ENCODE measurements at places on chromosomes 7 and 10.

GRCh38 chr7:132276976-132277725 is 299.1 kb downstream of the PLXNA4 start:
- DNase-seq: no peak

- no peak for DNase-seq
Measured at GRCh38 chr7:26420422-26421019, 128.9 kb downstream of the SNX10 start.

DNA sequence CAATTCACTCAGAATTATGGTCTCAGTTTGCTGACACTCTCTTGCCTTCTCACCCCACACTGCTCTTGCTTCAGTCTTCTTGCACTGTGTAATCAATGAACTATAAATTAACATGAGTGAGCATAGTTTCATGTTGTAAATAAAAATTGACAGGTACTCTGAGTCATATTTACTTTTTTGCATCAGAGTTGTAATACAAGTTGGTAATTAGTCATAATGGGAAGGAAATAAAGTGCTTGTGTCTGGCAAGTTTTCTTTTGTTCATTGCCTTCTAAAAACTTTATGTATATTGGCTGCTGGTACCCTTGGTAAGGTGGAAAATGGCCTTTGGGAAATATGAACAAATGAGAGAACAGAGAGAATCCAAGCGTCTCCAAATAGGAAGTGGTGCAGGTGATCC is 169.3 kb upstream of the MAGI2 start:
- no peak for DNase-seq

DNA sequence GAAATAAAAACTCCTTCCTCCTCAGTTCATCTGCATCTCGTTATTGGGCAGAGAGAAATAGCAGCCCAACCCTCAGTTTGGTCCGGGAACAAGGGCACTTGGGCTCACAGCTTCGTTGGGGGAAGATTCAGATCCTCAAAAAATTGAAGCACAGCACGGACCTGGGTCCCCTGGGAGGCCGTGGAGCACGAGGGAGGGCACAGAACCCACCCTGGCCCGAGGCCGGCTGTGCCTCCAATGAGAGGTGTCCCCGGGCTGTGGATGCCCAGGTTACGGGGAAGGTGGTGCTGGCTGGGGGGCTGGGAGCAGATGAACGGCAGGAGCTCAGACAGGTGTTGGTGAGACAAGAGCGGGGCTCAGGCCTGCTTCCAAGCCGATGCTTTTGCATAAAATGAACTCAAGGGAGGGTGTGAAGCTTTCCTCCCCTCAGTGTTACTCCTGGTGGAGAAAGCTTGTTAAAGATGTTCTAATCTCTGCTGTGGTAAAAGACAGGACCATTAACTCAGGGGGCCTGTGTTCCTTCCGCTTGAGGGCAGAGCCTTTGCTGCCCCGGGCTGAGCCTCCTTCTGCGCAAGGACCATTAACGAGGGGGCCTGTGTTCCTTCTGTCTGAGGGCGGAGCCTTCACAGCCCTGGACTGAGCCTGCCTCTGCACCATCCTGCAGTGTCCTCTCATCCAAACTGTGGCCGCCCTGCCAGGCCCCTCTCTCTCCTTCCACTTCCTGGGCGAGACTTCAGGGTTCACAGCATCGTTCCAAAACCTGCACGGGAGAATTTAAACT is 302.2 kb downstream of the ADARB2 start:
- DNase-seq: no peak

GRCh38 chr7:18458830-18459229 is 36.7 kb upstream of the HDAC9 start:
- DNase-seq: no peak

DNA sequence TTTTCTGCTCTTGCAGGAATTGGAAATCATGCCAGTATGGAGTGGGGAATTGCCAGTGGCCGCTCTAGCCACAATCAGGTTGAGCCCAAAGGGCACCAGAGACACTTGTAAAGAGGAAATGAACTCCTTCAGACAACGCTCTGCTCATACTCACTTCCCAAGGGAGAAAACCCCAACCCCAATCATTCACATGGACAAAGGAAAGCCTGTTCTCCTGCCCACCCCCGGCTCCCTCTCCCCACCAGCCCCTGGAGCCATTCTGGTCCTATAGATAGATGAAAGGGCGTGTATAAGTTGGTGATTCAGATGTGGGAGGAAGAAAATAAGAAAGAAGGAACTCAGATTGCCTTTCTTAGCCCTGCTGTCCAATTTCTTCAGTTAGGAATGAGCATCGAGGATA is 57.4 kb downstream of the GFRA1 start:
- no peak for DNase-seq

DNA sequence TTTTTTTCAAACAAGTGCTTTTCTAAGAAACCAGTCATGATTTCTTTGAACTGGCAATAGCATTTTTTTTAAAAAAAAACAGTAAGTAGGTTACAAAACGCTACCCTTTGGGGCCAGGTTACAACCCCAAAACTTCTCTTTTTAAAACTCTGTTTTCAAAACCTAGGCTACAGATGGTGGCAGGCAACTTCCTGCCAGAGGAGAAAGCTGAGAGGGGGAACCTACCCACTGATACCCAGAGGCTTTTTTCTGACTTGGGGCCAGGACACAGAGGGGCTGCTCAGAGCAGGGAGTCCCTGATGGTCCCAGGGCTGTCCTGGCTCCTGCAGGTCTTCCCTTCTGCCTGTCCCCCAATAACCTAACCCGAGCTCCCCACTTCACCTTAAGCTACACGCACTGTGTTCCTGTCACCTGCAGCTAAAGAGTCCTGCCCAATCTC is 6.9 kb downstream of the STN1 start:
- DNase-seq: peak; percentile 8

DNA sequence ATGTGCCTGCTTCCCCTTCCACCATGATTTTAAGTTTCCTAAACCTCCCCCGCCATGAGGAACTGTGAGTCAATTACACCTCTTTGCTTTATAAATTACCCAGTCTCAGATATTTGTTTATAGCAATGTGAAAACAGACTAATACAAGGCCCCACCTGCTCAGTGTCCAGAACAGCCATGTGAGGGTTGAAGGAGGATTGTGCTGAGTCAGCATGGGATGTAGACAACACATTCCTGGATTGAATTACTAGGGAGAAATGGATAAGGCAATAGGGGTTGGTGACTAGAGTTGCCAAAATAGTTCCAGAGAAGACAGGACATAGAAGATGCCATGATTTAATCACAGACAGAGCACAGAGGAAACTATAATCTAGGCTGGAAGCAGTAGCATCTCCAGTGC is 270.3 kb downstream of the GFRA1 start:
- no peak for DNase-seq

- no peak for DNase-seq
Measured at GRCh38 chr7:143049362-143049761, 2.8 kb upstream of the OR6V1 start.

GRCh38 chr7:151601521-151602305 is 82.0 kb upstream of the RHEB start:
- no peak for DNase-seq

GRCh38 chr10:113169853-113170460 is 219.9 kb downstream of the TCF7L2 start:
- no peak for DNase-seq

DNA sequence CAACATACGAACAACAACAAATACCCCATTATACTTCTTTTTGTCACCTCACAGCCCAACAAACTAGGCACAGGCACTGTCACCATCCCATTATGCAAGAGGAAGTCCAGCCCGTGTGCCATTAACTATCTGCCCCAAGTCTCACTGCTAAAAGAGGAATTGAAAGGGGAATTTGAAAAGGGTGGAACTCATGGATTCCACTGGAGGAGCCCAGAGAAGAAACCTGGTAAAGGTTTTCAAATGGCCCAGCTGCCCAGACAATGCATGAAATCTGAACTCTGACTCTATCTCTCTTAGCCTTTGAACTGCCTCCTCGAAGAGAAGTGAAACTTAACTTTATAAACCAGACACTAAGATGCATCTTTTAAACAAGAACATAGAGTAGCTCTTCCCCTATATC is 130.0 kb downstream of the PLXNA4 start:
- DNase-seq: no peak

- DNase-seq: peak; percentile 24
Measured at GRCh38 chr7:75740846-75741497, 2.2 kb upstream of the HIP1 start.

DNA sequence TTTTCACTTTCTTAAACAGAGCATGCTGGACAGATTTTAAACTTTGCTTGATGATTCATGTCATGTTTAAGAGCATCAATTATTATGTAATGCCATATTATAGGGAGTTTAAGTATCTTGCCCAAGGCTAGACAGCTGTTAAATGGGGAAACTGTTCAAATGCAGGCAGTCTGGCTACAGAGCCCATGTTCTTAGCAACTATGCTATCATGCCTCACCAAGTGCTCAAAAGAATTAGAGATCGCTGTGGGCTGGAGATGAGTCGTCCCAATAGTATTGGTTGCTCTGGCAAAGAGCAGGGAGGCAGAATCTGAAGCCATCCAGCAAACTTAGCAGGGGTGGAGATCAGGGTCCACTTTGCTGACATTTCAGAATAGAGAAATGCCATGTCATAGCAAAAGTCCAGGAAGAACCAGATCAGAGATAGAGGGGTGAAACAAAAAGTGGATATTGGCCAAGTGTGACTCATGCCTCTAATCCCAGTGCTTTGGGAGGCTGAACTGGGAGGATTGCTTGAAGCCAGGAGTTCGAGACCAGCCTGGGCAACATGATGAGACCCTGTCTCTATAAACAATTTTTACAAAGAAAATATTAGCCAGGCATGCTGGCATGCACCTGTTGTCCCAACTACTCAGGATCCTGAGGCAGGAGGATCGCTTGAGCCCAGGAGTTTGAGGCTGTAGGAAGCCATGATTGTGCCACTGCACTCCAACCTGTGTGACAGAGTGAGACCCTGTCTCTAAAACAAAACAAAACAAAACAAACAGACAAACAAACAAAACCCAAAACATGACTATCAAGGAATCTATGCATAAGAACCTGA is 57.8 kb downstream of the BAMBI start:
- no peak for DNase-seq

- no peak for DNase-seq
Measured at GRCh38 chr10:28721318-28721951, 44.1 kb downstream of the BAMBI start.

DNA sequence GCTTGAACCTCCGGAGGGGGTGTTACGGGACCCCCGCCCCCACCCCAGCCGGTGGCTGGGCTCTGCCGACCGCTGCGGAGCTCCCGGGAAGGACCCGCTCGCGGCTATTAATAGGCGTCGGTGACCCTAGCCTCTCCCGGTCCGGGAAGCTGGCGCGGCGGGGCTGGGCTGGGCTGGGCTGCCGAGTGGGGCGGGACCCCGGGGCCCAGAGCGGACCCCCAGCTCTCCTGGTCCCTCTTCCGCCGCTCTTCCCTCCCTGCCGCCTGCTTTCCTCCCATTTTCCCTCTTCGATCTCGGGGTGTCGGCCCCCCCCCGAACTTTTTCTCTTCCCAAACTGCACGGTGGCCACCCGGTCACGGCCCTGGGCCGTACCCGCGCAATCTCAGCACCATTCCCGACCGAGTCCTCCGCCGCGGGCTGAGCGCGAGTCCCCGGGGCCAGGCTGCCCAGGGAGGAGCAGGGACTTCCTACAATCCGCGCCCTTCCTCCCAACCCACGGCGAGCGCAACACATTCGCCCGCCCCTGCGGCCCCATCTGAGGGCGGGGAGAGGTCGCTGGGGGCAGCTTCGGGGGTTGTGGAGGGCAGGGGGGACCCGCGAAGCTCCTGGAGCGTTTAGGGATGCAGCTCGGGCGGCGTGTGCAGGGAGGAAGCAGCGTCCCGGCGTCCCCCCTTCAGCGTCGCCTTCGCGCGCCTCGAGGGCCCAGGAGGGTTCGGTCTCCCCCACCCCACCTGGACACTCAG is 3.1 kb upstream of the ELFN1 start:
- no peak for DNase-seq

DNA sequence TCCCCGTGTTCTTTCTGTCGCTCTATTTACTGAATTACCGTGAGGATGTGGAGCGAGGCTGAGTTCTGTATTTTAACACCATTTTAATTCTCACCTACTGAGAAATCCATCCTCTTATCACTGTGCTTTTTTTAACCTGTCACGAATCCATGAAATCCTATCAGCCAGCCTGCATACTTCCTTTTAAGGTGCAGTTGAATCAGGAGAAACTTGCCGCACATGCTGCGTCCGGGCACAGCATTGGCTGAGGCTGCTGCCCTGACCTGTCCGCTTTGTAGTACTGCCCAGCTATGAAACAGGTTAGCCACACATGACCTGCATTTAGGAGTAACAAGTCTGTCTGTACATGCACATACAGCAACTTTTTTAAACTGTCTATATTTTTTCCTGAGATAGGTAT is 82.5 kb downstream of the EGFR start:
- no peak for DNase-seq

DNA sequence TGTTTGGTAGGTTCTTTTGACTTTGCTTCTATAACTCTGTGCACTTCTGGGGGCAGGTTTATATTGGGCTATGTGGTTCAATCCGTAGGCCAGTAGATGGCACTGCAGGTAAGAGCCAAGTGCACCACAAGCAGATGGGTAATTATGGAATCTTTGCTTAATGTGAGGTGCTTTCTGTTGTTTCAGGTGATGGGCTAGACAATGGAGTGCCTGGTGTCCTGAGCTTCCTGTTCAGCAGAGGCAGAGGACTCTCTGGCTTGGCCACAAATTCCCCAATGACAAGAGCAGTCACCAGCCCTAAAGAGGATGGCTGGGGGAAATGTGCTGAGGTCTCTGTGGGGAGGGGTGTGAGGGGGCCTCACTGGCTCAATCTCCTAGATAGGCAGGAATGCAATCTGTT is 455.0 kb downstream of the CCSER2 start:
- DNase-seq: no peak

DNA sequence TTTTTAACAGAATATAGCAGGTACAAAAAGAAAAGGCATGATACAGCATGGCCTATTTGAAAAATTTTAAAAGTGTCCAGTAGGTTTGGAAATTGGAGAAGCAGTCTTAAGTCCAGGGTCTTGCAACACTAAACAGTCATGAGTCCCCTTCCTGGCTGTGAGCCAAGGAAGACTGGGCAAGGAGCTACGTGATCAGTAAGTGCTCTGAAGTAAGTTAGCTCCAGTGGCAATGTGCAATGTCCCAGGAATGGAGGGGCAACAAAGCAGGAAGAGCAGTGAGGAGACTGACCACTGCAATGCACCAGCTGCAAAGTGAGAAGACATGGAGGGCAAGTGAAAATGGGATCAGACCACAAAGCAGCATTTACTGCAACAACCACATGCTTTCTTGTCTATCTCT is 72.9 kb upstream of the GRID1 start:
- no peak for DNase-seq

DNA sequence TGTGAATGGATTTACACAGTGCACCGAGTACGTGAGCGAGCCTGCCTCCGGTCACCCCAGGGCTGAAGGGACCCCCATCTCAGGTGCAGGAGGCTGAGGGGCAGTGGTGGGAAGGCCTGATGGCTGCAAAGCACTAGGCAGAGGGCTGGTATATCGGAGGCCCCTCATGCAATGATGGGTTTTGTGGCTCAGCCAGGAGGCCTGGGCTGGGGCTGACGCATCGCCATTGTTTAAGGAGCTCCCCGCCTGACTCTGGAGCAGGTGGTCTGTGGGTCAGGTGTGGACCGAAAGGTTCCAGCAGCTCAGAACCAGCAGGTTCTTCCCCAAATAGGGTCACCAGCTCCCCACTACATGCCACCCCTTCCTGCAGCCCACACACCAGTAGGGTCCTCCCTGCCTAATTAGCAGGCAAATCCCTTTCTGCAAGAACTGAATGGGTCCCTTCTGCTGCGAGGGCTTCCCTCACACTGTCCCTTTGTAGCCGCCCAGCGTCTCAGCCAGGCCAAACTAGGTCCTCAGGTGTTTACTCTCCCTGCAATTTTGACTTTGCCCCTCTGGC is 33.0 kb downstream of the OAT start:
- no peak for DNase-seq
